ENCODE measurements at places on chromosomes 7 and 10.

GRCh38 chr7:141360416-141360760 is 190.8 kb upstream of the AGK start:
- no peak for DNase-seq

GRCh38 chr10:129041916-129042315 is 425.1 kb upstream of the MGMT start:
- DNase-seq, result no peak

- DNase-seq, result no peak
Observed at GRCh38 chr10:113021268-113022040, 71.4 kb downstream of the TCF7L2 start.

- DNase-seq, result no peak
Observed at GRCh38 chr7:116687801-116688201, 15.8 kb downstream of the MET start.

DNA sequence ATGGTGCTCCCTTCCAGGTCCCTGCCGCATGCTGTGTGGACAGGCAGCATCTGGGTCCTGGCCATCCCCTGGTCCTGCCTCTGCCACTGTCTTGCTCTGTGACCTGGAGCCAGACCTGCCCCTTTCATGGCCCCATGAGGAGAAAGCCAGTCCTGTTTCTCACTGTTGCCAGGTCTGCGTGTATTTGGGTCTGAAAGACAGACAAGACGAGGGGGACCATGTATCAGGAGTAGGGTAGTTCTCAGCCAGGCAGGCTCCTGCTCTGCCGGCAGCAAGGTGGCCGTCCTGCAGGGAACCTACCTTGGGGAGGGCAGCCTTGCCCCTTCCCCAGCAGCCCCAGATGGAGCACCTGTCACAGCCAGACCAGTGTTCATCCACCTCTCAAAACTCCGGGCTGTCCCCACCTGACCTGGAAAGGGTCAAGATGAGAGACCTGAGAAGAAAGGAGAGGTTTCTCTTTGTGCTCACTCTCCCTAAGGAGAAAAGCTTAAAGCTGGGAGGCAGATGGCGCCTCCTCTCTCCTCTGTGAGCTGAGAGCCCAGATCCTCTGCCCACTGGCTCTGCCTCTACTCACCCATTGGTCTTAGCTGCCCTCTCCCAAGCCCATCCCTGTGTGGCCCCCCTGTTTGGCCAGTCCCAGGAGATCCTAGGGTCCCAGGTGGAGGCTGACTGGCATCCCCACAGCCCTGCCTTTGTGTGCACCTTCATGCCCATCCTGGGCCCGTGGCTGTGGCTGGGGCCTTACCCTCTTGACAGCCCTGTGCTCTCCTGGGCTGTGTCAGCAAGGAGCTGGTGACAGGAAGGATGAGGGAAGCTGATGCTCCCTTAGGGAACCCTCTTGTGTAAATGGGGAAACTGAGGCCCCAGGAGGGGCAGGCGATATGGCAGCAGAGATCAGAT is 116.1 kb upstream of the PCBD1 start:
- DNase-seq, result no peak

DNA sequence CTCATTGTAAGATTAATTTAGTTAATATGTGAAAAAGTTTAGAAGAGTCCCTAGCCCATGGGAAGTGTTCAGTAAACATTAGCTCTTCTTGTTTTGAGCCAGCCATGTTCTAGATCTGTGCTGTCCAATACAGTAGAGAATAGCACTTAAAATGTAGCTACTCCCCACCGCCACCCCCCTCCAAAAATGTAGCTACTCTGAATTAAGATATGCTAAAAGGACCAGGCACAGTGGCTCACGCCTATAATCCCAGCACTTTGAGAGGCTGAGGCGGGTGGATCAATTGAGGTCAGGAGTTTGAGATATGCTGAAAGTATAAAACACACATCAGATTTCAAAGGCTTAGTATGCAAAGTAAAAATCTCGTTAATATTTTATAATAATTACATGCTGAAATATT is 47.3 kb upstream of the MXI1 start:
- DNase-seq, result no peak

Data from stimulated activated CD4-positive, alpha-beta T cell treated with anti-CD3 and anti-CD28 coated beads, Interleukin-12 subunit alpha, Interleukin-12 subunit beta, amount 100 ng/mL, for 24 hours (primary cell).